Foreskin fibroblast (primary cell): ENCODE measurements at places on chromosomes 1 and 21.

GRCh38 chr21:46057710-46058241 is 40.1 kb upstream of the COL6A2 start:
- DNase-seq: no peak

- no peak for DNase-seq
Observed at GRCh38 chr1:213623064-213623581, 364.6 kb upstream of the PROX1 start.

DNA sequence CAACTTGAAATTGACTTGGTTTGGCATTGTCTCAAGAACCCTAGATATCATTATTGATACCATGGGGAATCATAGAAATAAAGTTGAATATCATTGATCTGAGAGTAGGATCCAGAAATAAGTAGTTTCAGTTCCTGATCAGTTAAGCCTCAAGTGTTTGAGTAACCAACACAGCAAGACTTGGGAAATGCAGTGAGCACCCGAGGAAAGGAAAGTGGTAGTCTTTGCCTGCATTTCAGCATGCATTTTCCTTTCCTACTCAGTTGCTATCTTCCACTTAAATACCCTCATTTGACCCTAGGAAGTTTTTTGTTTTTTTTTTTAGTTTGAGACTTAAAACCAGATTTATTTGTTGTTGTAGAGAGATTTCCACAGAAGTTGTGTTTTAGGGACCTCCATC is 18.9 kb downstream of the CLEC20A start:
- no peak for DNase-seq

GRCh38 chr1:83958704-83959103 is 40.2 kb downstream of the TTLL7 start:
- DNase-seq: no peak

- no peak for DNase-seq
Observed at GRCh38 chr1:213724640-213725536, 262.9 kb upstream of the PROX1 start.

- DNase-seq: no peak
Observed at GRCh38 chr1:98402860-98403259, 258.7 kb upstream of the SNX7 start.

GRCh38 chr1:117599286-117600221 is 6.3 kb upstream of the TENT5C start:
- no peak for DNase-seq

GRCh38 chr1:92210701-92211100 is 7.0 kb upstream of the C1orf146 start:
- peak; percentile 20 for DNase-seq

DNA sequence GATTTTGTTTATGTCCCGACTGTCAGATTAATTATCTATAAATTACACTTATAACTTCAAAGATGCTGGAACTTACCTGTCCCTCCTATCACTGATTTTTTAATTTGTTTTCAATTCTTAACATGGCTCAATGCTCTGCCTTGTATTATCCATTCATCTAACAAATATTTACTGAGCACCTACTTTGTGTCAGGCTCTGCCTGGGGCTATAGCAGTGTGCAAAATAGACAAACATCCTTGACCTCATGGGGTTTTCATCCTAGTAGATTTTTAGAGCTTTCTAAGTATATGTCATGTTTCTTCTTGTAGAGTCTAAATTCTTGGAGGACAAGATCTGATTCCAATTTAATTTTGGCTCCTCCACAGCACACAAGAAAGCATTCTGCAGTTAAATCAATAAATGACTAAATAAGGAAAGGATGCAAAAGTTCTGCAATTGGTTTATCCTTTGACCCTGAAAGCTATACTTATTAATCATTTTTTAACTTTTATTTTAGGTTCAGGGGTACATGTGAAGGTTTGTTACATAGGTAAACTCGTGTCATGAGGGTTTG is 10.8 kb upstream of the SMYD2 start:
- DNase-seq: no peak

DNA sequence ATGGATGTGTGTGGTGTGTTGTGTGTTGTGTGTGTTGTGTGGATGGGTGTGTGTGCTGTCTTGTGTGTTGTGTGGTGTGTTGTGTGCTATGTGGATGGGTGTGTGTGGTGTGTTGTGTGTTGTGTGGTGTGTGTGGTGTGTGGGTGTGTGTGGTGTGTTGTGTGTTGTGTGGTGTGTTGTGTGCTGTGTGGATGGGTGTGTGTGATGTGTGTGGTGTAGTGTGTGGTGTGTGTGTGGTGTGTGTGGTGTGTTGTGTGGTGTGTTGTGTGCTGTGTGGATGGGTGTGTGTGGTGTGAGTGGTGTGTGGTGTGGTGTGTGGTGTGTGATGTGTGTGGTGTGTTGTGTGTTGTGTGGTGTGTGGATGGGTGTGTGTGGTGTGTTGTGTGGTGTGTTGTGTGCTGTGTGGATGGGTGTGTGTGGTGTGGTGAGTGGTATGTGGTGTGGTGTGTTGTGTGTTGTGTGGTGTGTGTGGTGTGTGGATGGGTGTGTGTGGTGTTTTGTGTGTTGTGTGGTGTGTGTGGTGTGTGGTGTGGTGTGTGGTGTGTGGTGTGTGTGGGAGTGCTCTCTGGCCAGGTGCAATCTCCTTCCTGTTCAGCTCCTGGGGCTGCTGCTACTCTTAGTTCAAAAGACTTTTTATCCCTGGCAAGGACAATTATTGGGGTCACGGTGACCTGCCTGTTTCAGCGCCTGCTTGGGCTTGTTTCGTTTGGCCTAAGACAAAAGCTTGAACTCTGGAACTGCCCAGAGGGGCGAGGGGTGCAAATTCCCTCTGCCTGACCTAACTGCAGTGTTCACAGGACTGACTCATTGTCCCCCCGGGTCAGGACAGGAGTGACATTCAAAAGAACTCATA is 101.1 kb downstream of the UBIAD1 start:
- DNase-seq: no peak
